ENCODE measurements at places on chromosomes 1 and 21.

GRCh38 chr1:18145851-18146618 lies 38.4 kb downstream of the IGSF21 start:
- peak; percentile 13 for DNase-seq

- DNase-seq: peak; percentile 49
Measured at GRCh38 chr1:2049225-2049717, 940 bp upstream of the PRKCZ start.

GRCh38 chr1:220243947-220244346 lies 28.3 kb downstream of the RAB3GAP2 start:
- no peak for DNase-seq

DNA sequence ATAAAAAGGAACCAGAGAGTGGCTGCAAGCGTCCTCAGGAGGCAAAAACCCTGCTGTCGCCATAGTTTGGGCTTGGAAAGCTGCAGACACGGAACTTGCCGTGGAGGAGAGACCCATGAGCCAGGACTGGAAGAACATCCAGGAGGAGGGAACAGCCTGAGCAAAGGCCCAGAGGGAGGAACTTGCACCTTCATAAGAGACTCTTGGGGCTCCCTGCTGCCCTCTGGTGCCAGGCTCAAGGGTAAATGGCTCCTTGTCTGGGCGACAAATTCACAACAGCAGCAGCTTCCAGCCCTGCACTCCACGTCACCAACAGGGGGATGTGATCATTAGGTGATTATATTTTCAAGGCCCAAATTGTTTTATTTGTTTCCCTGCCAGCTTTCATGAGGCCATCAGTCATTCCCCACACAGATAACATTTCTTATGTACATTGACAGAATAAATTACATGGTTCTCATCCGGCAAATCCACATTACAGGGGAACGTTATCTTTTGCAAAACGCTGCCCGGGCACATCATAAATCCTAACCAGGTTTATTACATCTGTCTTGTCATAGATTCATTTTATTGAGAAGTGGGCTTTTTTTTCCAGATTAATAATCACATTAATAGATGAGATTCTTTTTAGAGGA lies 143.0 kb upstream of the GRIK3 start:
- DNase-seq: peak; percentile 11

- DNase-seq: no peak
Measured at GRCh38 chr21:44498280-44499210, 41.5 kb downstream of the KRTAP10-1 start.

GRCh38 chr1:151838222-151839081 lies 1.2 kb downstream of the C2CD4D start:
- DNase-seq: no peak

DNA sequence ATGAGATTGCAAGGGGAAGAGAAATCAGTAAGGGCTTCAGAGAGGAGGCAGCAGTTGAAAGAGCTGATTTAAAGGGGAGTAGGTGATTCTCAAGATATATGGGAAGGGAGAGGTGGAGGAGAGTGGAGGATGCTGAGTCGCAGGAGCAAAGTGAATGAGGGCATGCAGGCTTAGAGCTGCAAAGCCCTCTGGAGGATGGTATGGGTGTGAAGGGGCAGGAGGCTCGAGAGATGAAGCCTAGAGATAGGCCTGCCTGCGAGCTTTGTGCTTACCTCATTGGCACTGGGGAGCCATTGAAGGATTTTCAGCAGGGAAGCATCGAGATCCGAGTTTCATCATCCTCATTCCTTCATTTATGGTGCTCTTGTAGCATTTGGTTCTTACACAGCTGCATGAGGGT lies 15.8 kb upstream of the SH2D2A start:
- no peak for DNase-seq

DNA sequence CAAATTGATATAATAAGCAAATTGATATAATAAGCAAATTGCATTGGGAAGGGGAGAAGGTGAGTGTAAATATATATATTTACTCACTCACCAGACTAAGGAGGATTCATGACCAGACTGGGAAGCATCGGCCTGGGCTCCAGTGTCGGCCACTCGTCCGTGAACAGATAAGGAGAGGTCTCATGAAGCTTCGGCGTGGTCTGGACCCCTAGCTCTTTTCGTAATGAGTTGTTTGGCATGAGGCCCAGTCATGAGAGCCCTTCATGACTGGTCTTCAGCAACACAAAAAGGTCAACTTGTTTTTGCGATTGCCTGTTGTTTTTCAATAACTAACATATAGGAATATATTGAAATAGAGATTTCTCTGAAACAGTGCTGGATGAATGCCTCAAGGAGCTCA lies 222.9 kb upstream of the KCNK2 start:
- DNase-seq: no peak

DNA sequence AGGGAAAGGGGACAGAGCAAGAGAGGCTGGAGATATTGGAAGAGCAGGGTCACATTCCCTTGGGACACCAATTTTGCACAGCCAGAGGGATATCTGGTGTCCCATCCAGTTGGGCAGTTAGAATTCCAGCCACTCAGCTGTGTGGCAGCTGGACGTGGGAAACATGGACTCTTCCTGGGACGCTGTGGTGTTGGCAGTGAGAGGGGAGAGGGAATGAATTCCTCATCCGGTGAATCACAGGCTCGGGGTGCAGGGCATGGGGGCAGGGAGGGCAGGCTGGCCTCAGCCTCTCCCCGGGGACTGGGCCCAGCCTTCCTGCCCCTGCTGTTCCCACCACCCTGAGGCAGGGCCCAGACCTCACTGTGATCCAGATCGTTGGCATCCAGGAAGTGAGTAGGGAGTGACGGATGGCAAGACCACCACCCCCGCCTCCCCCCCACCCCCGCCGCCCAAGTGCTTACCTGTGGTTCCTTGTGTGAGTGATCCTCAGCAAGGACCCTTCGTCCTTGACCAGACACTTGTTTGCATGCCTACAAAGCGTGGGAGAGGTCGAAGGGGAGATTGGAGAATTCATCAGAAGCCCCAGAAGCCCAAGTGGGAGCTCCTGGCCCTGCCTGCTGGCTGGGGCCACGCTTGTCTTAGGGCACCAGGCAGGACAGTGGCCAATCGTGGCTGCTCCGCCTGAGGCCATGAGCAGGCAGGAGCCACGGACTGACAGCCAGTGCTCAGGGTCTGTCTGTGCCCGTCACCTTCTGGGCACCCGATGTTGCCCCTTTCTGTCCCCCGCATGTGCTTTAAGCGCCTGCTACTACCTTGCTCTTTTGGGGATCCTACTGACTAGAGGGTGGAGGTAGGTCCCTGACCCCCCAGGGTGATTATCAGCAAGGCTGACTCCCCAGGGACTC lies 8.7 kb downstream of the WNT3A start:
- no peak for DNase-seq

- DNase-seq: peak; percentile 46
Measured at GRCh38 chr1:96234299-96234698, 487.3 kb upstream of the PTBP2 start.

GRCh38 chr1:47388891-47389238 lies 27.2 kb upstream of the FOXE3 start:
- peak; percentile 45 for DNase-seq

GRCh38 chr1:85577419-85578320 lies 2.9 kb upstream of the CCN1 start:
- DNase-seq: no peak

- no peak for DNase-seq
Measured at GRCh38 chr21:27057997-27058396, 91.1 kb upstream of the ADAMTS5 start.

- DNase-seq: no peak
Measured at GRCh38 chr1:170017478-170017877, 57.0 kb downstream of the KIFAP3 start.

GRCh38 chr21:44804762-44805161 lies 3.1 kb upstream of the UBE2G2 start:
- DNase-seq: no peak

- DNase-seq: no peak
Measured at GRCh38 chr21:38166173-38166535, 90.6 kb upstream of the KCNJ15 start.

DNA sequence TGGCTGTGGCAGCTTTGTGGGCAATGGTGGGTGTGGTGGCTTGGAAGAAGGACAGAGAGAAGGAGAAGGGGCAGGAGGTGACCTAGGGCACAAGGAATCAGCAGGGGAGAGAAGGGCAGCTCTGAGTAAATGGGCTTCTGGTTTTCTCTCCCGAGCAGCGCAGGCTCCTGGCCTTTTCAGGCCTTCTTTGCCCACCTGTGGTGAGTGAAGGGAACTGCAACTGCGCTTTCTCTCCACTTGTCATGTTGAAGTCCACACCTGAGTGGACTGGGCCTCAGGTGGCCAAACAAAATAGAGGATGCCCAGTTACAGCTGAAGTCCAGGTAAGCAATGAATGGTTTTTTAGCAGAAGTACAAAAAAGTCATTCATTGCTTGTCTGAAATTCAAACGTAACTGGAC lies 29.4 kb upstream of the KCNA10 start:
- DNase-seq: peak; percentile 5

DNA sequence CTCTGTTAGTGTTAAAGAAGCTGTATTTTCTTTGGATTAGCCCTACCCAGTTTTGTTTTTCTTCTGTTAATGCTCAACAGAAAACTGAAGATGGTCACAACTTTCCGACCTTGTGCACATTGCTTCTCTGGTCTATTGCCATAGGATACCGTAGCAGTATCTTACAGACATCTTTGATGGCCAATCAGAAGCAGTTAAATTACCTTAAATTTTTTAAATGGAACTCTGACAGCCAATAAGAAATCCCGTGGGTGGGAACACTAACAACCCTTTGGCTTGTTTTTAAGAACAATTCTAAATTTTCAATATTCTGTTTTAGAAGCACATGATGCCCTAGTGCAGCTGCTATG lies 17.2 kb downstream of the NFYC start:
- DNase-seq: peak; percentile 72

GRCh38 chr1:224127925-224128819 lies 14.3 kb downstream of the FBXO28 start:
- DNase-seq: no peak

GRCh38 chr1:93822730-93823425 lies 56.1 kb downstream of the DNTTIP2 start:
- DNase-seq: no peak

DNA sequence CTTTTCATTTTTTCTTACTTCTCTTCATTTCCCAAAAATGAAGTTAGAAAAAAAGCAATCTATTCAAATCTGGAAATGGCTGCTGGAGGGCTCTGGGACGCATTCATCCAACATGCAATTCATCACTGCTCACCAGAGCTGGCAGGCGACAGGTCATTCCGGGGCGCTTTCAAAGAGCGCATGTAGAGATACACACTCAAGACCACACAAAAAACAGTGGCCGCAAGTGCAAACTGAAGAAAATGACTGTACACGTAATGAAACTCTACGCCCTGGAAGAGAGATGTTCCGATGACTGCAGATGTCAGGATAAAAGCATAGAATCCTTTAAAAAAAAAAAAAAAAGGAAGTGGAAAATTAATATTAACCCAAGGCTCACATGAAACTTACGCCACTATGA lies 15.5 kb downstream of the LBR start:
- no peak for DNase-seq

DNA sequence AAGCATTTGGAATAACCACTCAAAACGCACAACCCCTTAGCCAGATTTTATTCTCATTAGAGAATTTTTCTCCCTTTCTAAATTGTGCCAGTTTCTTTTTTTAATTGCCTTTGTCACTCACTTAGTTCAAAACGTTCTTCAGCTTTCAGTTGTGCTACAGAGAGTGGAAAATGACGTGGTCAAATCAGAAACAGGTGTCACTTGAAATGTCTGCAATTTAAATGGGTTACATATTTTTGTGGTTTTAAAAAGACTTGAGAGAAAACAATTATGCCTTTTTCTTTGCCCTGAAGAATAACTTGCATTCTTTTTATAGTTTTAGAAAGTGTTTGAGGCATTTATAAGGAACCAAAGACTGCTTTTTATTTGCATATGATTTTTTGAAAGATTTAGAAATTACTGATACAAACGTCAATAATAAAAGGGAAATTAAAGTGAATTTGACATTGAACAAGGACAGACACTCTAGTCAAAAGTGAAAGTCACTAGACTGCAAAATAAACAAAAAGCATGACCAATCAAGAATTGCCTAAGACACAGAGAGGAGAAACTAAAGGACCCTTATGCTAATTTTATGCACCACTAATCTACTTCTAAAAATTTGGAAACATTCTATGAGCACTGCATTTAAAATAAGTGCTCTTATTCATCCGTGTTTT lies 191.0 kb downstream of the TPR start:
- DNase-seq: no peak

GRCh38 chr1:78687914-78688313 lies 38.3 kb downstream of the IFI44 start:
- DNase-seq: no peak

DNA sequence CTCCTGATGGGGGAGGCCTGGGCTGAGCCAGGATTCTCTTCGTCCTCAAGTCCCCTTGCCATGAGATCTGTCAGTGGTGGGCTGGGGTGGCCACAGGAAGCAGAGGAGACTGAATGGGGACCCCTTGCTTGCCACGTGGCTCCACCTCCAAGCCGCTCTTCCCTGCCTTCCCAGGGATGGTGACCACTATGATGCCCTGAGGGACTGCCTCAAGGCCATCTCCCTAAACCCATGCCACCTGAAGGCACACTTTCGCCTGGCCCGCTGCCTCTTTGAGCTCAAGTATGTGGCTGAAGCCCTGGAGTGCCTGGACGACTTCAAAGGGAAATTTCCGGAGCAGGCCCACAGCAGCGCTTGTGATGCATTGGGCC lies 20.9 kb upstream of the TMEM222 start:
- no peak for DNase-seq

DNA sequence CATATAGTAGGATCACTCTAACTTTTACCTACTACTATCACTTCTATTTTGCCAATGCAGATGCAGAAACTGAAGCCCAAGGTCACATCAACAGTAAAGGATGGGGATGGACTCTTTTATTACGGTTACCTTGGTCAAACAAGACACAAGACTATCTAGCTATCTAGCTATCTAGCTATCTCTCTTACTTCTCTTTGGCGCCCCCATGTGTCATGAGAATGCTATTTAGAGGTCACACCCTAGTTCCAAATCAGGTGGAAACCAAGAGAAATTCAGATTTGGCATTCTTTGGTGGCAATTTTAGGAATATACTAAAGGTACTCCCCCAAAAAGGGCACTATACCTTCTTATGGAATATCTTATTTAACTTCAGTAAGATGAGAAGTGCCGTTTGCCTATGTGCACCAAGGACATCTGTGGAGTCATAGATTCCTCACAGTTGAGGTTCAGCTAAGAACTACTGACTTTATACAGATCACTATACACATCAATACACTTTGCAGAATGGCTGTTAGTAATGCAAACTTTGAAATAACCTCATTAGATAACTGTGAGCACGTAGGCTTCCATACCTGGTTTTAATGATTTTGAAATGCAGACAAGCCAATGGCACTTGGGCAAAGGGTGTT lies 6.7 kb downstream of the ZNF648 start:
- peak; percentile 23 for DNase-seq

- DNase-seq: no peak
Measured at GRCh38 chr1:182095946-182096345, 34.4 kb upstream of the ZNF648 start.

All from LoVo (cell line).